ENCODE measurements at places on chromosomes 13 and 19.

DNA sequence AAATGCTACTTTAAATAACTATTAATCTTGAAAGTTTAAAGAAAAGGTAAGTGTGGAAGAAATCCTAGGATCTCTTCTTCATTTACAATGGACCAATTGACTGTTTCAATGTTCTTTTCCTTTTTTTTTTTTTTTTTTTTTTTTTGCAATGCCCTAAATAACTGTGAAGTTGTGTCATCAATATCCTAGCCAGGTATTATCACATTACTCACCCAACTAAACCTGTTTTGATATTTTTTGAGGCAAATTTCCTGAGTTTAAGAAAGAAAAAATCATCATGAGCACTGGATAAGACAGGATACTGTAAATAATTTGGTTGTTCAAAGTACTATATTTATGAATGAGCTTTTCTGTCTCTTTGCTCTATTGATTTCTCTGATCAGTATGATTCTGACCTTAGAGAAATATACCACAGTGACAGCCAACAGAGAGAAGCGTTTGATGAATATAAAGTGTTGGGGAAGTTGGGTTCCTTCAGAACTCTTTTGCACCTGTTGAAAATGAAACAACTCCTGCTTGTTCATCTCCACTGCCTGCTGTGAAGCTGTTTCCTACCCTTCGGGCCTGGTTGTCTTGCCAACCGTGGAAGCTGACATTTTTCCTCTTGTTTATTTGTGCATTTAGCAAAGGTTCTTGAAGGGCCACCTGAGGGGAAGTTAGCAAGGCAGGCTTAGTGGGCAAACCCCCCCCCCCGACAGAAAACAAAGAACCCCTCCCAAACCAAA is 1220.5 kb upstream of the SLC10A2 start:
- peak; percentile 70 for DNase-seq

DNA sequence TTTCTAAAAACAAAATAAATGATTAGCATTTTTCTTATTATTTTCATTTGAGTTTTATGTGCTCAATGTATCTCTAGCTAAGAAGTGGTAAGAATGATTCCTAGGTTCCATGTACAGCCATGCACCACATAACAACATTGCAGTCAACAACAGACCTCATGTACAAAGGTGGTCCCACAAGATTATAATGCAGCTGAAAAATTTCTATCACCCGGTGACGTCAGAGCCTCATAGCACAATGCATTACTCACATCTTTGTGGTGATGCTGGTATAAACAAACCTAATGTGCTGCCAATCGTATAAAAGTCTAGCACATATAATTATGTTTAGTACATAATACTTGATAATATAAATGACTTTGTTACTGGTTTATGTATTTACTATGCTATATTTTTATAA is 120.5 kb downstream of the SLC7A1 start:
- DNase-seq: no peak

- DNase-seq: peak; percentile 72
Measured at GRCh38 chr13:46679369-46680120, 117.4 kb downstream of the ESD start.

GRCh38 chr19:45901432-45901911 is 941 bp downstream of the MYPOP start:
- no peak for DNase-seq

DNA sequence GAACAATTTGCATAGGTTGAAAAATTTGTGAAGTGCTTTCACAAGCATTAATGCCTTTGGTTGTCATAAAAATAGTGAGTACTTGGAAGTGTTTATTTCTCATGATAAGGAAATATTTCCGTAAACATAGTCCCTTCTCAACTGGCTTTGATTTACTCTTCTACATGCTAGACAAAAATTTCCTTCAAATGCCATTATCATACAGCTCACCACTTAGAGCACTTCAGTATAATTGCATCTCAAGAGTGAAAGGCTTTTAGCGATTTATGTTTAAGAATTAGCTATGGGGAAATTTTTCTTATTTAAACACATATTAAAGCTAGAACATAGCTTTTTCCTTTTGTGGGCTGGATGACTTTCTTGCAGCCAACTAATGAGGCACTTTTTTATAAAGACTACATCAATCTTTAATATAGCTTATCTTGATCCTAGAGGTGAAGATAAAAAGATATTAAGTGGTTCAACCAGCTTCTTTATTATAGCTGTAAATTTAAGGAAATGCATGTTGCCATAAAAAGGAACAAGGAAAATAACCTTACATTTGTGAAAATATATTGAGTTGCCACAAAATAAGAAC is 656.8 kb downstream of the SLITRK6 start:
- DNase-seq: no peak

- no peak for DNase-seq
Measured at GRCh38 chr13:77832339-77833100, 86.1 kb downstream of the EDNRB start.

DNA sequence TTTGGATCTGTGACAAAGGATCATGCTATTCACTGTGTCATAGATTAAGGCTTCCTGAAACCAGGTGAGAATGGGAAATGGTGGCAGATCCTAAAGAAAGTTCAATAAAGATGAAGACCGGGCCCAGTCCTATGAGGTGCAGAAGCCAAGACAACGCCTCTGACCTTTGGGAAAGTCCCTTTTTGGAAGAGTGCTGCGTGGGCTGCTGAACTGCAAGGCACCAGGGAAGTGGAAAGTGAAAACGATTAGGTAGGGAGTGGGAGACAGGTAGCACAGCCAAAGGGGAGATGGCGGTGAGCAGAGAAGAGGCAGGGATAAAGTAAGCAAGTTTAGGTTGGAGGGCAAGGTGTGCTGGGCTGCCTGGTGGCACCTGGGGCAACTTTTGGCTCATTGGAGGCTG is 16.3 kb downstream of the MBNL2 start:
- no peak for DNase-seq

DNA sequence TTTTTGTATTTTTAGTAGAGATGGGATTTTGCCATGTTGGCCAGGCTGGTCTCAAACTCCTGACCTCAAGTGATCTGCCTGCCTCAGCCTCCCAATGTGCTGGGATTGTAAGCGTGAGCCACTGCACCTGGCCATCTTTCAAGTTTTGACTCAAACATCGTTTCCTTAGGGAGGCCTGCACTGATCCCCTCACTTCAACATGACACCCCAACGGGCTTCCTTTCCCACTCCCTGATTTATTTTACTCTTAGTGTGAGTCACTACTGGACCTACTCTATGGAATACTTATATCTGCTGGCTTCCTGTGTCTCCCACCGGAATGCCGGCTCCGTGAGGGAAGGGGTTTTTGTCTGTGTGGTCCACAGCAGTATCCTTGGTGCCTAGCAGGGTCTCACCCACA is 4.5 kb upstream of the ADAMTS10 start:
- DNase-seq: no peak

- no peak for DNase-seq
Measured at GRCh38 chr19:50402544-50403301, 16.0 kb upstream of the SPIB start.

DNA sequence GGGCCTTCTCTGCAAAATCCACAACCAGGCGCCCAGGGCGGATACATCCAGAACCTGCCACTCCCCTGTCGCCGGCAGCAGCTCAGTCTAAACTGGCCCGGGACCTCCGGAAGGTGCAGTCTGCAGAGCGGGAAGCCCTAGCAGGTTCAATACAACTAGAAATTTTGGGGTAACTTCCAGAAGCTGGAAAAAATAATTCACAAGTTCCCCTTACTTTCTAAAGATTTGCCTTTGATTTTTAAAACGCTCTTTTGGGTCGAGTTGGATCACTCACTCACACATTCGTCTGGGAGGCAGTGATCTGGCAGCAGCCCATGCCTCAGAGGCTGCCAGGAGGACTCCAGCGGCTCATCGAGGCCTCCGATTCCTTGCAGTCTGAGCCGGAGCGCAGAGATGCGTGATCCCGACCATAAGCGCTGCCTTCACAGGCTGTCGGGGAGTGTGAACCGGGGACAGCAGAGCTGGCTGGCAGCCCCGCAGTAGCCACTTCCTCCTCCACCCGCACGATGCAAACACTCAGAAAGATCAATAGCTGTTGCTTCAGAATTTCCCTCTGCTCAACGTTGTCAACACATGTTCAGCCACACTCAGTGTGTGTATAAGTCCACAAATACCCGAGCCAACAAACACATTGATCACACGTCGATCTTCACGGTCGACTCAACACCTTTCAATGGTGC is 35.6 kb upstream of the ZNF507 start:
- no peak for DNase-seq

DNA sequence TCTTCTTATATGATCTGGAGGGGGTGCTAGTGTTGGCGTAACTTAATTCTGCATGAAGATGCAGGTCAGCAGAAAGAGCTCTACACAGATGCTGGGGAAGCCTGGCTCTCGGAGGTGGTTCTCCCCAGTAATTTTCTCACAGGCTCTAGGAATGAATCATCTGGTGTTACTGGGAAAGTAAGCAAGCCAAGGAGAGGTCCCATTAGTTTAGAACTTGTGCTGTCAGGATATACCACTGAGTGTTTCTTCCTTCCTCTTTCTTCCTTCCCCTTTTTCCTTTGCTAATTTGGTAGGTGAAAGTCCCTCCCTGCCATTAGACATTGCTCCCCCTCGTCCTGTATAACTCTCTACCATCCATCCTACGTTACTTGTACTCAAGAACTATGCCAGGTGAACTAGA is 68.3 kb downstream of the ATP8A2 start:
- no peak for DNase-seq

- peak; percentile 17 for DNase-seq
Measured at GRCh38 chr19:16088351-16089009, 12.2 kb downstream of the TPM4 start.

DNA sequence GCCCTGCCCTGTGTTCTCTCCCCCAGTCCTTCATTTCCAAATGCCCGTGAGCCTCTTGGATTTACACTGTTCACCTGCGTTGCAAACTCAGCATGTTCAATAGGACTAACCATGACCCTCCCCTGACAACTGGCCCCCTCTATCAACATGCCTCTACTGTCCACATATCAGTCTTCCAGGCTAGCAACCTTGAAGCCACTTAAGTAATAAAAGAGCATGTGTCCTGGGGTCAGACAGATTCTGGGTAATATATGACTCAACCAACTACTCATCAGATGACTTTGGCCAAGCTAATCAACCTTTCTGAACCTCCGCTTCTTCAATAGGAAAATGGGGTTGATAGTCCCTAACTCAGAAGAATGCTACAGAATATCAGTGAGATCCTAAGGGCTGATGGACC is 15.1 kb upstream of the PDX1 start:
- no peak for DNase-seq

DNA sequence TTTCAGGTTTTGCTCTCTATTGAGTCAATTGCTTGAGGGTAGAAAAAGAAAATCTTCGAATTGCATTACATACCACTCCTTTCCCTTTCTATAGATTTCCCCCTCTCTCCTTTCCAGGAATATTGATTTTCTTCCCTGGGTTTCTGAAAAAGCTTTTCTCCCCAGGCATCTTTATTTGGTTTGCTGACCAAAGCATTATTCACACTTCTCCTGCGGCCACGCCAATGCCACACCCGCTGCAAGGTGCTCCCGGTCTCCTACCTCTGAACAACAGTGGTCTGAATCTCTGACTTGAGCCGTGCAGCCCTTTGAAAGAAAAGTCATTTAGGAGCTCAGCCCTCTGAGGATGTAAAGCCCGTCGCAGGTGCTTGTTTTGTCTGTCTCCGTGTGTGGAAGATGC is 350.9 kb upstream of the TMTC4 start:
- no peak for DNase-seq

GRCh38 chr13:106882246-106882645 is 314.3 kb upstream of the ARGLU1 start:
- no peak for DNase-seq

DNA sequence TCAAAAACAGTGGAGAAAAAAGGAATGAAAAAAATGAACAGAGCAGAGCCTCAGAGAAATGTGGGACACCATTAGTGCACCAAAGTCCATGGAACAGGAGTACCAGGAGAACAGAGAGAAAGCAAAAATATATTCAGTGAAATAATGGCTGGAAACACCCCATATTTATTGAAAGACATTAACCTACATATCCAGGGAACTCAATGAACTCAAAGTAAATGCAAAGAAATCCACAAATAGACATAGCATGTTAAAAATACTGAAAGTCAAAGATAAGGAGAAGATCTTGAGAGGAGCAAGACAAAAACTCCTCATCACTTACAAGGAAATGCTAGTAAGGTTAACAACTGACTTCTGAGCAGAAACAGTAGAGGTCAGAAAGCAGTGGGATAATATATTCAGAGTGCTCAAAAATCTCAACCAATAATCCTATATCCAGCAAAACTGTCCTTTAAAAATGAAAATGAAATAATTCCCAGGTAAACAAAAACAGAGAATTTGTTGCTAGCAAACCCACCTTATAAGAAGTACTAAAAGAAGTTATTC is 35.6 kb downstream of the METTL21C start:
- no peak for DNase-seq

DNA sequence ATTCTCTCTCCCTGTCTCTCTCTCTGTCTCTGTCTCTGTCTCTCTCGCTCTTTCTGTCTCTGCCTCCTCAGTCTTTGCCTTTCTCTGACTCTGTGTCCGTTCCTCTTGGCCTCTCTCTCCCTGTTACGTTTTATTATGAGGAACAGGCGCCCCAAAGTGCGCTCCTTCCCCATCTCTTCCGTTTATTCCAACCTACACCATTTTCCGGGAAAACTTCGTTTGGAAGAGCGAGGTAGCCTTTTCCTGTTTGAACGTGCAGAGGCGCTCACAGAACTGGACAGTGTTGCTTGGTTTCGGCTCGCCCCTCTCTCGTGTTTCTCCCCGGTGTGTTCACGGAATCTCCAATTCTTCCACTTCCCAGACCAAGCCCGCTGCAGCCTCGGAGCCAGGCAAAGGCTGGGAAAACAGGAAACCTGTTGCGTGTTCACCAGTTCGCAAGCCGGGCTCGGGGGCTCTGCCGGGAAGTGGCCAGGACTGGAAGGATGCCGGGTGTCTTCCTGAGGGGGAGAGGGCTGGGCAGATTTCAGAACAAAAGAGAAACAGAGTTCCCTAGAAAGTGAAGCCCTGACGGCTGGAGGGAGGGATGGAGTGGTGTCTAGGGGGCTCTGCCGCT is 605 bp downstream of the TMEM255B start:
- peak; percentile 25 for DNase-seq

DNA sequence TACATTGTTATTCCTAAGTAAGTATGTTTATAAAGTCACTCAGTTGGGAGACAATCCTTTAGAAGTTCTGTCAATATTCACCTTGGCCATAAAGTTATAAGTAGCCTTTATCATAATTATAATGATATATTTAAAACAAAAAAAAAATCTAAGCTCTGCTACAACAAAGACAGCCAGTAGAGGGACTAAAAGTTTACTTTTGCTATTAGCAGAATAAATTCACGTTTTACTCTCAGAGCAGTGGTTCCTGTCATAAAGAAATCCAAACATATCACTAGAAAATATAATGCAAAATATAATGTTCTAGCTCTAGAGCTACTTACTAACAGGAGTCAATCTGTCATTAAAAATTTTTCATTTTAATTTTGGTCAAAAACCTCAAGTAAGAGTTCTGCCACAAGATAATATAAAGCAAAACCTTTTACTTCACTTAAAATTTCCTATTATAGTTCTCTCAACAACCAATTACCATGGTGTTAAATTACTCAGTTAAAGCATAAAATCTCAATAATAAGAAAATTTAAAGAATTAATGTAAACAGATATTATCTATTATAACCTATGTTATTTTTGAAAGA is 17.7 kb downstream of the INTS6 start:
- peak; percentile 35 for DNase-seq
